ENCODE measurements at places on chromosomes 7 and 10. TPM values are rescaled to one million over a fixed set of nuclear protein-coding genes. Genes with fewer than 3 reads are reported as not detected.

DNA sequence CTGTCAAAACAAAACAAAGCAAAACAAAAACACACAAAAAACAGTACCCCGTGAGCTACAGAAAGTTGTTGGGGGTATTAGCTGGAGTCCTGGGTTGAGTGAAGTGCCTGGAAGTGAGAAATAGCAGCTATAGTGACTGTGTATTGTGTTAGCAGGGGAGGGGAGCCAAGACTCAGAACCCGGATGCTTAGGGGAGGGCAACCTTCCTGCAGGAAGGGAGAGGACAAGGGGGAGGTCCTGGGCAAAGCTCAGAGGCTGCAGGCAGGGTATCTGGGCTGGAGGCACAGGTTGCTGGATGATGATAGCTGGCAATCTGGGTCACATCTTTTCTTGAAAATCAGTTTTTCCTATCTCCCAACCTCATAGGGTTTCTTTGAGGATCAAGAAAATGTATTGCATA lies 75.8 kb upstream of the PARD3 start:
- no peak for DNase-seq

- no peak for DNase-seq
These were observed 621.2 kb upstream of the NRP1 start for GRCh38 chr10:33955676-33956075.

GRCh38 chr10:63115732-63116383 lies 17.3 kb upstream of the NRBF2 start:
- DNase-seq: no peak

Gene CALHM3
- not detected for polyA plus RNA-seq

GRCh38 chr10:76991621-76992020 lies 646.0 kb downstream of the KCNMA1 start:
- DNase-seq: no peak

GRCh38 chr10:118101501-118101900 lies 54.8 kb upstream of the RAB11FIP2 start:
- DNase-seq: no peak

GRCh38 chr10:64376167-64376566 lies 855.0 kb downstream of the REEP3 start:
- DNase-seq: no peak

- no peak for DNase-seq
These were observed 162.3 kb upstream of the CSTF2T start for GRCh38 chr10:51861731-51862130.

DNA sequence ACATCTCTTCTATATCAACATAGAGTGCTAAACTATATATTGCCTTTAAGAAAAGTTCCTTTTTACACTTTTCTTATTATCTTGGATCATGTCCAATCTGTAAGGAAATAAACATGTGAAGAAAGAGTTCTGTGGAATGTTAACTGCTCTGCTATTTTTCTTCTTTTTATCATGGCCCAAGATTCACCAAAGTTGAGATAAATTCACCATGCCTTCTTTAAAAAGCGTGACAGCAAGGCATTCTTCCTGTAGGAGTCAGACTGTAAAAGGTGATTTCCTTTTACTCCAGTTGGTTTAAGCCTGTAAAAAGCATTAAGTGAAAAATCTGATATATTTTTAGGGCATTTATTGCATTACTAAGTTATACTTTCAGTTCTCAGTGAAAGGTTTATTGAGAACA lies 165.7 kb upstream of the FZD1 start:
- DNase-seq: no peak

Gene CRHR2
- not detected for polyA plus RNA-seq

Gene CTAGE8
- polyA plus RNA-seq: 5.9 TPM

GRCh38 chr7:8353991-8354390 lies 79.4 kb upstream of the NXPH1 start:
- no peak for DNase-seq

- DNase-seq: no peak
These were observed 105.8 kb downstream of the SEMA3A start for GRCh38 chr7:84088802-84089201.

DNA sequence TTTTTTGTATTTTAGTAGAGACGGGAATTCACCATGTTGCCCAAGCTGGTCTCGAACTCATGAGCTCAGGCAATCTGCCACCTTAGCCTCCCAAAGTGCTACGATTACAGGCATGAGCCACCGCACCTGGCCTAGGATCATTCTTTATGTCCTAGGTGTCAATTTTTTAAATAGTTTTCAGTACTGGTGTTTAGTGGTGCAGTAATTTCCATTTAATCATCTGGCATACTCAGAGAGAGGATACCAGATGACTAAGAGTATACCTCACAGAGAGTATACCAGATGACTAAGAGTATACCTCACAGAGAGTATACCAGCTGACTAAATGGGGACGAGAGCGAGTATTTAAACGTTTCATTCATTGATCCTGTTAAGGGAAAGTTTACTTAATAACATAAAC lies 37.3 kb upstream of the TMEM248 start:
- no peak for DNase-seq

DNA sequence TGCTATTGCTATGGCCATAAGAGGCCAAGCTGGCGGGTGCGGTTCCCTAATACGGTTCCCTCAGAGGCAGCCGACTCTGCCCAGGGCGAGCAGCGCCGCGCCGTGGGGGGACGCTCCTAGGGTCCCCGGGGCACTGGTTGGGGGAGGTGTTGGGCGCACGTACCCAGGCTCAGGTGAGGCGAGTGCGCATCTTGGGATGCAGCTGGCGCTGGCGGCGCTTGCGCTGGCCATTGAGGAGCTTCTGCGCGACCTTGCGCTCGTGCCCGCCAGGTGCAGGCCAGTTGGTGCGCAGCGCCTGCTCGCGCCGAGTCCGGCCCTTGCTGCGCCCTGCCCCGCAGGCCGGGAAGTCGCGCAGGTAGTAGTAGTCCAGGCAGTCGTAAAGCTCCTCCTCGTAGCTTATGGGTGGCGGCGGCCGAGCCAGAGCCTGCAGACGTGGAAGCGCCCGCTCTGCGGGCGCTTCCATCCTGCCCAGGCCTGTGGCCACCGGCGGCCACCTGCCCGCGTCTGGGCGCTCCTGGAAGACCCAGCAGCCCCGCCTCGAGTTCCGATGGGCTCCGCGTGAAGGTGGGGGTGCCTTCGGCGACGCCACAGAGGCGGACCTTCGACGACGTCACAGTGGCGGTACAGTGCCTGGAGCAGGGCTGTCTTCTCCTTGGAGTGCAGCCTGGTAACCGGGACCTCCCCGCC lies at the start of gene NUPR2:
NUPR2 (minus strand) TSS at position 566 of the 687 bp plus-strand sequence; CDS start at position 463, 103 bp downstream.
- DNase-seq: no peak

- DNase-seq: no peak
These were observed 44.8 kb upstream of the HPSE2 start for GRCh38 chr10:99280472-99280871.

DNA sequence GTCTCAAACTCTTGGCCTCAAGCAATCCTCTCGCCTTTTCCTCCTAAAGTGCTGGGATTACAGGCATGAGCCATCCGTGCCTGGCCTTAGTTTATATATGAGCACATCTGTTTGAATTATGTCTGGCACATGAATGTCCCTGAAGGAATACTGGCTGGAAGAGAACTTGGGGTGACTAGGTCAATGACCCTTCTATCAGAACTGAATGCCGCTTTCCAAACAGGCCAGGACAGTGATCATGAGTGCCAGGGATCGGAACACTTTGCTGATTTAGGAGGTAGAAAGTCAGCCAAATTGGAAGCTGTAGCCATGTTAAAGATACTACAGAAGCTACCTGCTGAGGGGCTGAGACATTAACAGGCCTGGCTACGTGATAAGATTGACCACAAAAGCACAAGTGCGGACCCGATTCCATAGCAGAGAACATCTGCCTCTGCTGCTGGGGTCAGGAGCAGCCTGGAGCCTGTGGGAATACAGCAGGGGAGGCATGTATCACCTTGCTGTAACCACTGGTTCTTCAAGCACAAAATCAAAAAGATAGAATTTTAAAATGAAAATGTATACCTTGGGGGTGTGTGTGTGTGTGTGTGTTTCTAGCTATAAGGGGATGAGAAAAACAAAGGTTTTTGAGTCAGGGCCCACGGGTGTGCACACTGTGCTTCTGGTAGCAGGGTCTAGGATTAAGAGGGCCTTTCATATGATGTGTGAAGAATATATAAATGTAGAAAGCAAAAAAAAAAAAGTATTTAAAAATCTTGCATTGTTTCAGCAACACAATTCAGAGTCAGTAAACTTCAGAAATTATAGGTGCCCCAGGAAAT lies 293.7 kb downstream of the BBS9 start:
- no peak for DNase-seq

- DNase-seq: no peak
These were observed 34.8 kb downstream of the PIP4K2A start for GRCh38 chr10:22679608-22680007.

DNA sequence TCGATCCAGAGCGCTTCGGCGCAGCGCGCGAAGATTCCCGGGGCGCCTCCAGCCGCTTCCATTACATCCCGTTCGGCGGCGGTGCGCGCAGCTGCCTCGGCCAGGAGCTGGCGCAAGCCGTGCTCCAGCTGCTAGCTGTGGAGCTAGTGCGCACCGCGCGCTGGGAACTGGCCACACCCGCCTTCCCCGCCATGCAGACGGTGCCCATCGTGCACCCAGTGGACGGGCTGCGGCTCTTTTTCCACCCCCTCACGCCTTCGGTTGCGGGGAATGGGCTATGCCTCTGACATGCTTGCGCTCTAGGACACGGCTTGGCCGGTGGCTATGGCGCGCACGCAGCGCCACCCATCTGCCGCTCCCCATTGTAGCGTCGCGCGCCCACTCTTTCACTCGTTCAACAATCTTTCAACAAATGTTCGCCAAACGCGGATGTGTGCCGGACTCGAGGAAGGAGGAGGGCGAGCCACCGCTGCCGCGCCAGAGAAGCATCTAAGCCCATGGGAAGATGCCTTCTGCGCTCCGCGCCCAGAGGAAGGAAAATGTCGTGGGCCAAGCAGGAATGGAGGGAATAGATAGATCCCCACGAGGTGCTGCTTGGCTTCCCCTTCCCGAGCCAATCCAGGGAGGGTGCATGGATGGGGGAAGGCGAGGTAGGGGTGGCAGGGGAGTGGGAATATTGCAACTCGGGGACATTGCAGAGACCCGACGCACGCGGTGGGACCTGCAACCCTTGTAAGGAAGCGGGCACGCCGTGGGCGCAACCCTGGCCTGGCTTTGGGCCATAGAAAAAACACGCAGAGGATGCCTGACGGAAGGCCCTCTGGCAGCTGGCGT lies 5.1 kb upstream of the CYP26A1 start:
- DNase-seq: no peak

GRCh38 chr7:20214921-20215669 lies 2.1 kb downstream of the MACC1 start:
- DNase-seq: no peak

Gene GPR15LG
- 0.51 TPM for polyA plus RNA-seq

GRCh38 chr7:88344956-88345832 lies 38.5 kb upstream of the STEAP4 start:
- no peak for DNase-seq

DNA sequence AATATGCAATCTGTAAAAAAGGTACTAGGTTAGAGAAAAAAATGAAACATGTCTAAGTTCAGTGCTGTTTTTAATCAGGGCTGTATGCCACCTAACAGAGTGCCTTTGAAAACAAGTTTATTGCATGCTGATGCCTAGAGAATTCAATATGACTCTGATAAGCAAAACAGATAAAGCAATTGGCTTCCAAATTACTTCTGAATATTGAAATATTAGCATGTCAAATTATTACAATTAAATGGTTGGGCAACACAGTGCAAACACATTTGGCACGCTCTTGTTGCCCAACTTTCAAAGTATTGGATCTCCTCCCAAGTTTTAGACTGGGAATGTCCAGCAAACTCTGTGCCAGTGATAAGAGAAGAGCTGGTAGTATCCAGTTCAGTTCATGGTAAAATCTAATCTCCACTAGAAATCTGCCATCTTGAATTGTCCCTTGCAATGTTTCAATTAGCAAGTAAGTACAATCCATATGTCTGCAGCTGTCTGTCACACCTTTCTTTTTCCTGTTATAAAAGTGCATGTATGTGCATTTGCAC lies 65.2 kb upstream of the FAM133B start:
- no peak for DNase-seq

GRCh38 chr10:87504307-87504639 lies 420 bp upstream of the MINPP1 start:
- no peak for DNase-seq

DNA sequence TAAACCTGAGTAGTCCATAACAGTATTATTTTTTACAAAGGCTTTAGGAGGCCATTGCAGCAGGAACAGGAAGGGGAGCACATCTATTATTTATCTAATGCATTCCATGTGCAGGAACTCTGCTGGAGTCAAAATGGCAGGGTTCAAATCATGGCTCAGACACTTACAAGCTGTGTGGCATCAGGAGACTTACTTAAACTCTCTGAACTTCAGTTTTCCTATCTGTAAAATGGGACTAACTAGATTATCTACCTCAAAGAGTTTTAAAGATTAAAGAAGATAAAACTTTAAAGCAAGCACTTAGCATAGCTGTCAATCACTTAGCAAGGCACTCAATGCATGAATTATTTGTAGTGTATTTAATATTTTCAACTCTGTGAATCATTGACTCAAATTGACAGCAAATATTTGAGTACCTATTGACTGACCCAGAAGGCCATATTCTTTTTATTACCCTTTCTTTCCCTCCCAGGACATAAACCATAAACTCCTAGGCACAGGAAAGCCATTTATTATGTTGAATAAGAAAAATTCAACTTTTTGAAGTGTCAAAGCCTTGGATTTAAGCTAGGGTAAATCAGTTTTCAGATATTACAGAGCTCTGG lies 115.8 kb upstream of the FAM204A start:
- no peak for DNase-seq

DNA sequence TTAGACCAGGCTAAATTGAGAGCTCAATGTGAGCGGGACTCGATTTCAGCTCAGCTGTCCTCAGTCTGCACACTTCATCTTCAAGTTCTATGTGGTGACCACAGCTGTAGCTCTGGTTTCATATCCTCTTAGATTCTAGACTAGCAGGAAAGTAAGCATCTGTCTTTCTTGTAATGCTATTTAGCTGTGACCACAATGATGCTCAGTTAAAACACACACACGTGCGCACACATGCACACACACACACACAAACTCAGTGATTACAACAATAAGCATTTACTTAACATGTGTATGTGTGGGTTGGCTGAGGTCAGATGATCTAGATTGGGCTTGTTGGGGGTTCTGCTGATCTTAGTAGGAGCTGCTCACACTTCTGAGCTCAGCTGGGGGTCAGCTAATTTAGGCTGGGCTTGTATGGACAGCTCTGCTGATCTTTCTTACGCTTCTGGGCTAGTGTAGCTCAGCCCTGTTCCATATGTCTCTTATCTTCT lies 82.5 kb downstream of the ZNF365 start:
- no peak for DNase-seq

Gene EBF3
- polyA plus RNA-seq: 2.8 TPM

DNA sequence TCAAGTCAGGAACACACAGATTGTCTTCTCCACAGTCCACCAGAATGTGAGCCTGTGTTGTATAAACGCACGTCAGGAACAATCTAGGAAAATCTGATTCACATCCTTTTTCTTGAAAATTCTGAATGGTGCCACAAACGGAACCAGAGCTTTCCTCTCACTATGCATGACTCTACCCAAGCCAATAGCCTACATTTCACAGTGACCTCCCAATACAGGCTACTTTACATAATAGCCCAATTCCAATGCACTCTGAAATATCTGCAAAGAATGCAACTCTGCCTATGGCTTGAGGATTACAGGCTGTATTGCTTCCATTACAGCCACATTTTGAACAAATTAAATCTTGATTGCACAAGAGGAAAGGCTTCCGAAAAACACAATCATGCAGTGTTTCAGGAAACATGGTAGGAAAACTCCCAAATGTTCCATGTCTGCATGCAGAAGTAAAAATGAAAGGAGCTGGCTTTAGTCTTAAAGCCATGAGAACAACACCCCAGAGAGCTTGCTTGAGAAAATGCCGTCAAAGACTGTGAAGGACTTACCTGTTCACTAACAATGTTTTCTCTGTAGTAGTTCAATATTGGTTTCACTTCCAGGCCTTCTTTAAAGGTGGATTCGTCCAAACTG lies 113.9 kb downstream of the ITGA8 start:
- no peak for DNase-seq
